EL (cell line): ENCODE measurements at places on chromosomes 6 and 20.
A peak's percentile ranks its signal among the peaks of the same experiment; 100 is the strongest.

GRCh38 chr20:43843096-43843964 lies 71.3 kb upstream of the TOX2 start:
- peak; percentile 94 for DNase-seq

DNA sequence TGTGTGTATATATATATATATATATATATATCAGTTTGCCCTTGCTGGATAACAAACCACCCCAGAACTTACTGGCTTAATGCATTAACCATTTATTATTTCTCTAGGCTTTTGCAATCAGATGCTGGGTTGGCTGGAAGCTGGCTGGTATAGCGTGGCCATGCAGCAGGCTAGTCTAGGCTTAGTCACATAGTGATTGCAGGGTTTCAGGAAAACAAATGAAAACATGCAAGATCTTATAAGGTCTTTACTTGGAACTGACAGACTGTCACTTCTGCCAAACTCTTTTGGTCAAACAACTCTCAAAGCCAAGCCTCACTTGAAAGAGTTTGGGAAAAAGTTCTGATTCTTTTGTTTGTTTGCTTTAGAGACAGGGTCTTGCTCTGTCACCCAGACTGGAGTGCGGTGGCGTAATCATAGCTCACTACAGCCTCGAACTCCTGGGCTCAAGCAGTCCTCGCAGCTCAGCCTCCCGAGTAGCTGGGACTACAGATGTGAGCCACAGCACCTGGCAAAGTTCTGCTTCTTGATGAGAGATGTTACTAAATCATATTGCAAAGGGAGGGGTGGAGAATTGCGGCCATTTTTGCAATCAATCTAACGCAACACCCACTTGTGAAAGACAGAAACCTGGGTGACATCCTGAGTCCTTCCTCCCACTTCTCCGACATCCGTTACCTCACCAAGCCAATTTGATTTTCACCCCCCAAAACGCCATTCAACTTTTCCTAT lies 74.6 kb upstream of the RNF24 start:
- no peak for DNase-seq

DNA sequence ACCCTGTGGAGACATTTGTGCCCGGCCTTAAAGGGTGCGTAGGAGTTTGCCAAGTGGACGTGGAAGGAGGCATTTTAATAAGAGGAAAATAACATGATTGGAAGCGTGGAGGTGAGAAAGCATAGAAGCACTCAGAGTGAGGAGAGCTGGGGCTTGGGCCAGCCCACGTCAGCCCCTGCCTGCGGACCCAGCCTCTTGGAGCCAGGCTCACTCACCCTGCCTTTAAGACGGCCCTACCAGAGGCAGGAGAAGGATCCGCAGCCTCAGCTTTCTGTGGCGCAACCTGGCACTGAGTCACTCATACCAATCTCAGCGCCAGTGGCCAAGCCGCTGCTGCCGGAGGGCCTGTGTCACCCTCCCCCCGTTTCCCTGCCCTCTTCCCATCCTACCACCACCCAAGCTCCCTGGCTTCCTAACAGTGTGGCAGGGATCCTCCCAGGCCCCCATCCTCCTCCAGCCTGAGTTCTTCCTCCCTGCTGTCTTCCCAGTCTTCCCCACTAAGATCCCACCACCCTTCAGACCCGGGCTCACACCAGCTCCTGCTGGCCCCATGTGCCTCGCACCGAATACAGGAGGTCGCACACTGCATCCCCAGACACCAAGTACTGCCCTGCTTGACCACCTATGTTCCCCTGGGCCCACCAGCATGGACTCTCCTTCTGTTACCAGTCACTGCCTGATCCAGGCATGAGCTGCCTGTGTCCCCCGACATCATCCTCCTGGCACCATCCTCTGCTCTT lies 285.2 kb downstream of the UST start:
- peak; percentile 98 for DNase-seq

DNA sequence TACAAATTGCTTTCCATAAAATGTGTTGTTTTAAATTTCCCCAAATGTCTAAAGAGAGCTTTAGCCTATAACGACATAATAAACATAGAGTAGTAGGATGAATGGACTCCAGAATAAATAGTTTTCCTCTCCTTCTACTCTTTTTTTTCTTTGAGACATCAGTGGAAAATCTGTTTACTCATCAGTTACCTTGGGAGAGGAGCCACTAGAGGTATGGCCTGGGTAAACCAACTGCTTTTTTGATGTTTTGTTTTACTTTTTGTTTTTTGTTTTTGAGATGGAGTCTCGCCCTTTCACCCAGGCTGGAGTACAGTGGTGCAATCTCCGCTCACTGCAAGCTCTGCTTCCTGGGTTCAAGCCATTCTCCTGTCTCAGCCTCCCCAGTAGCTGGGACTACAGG lies 8.3 kb upstream of the TGM3 start:
- no peak for DNase-seq

- peak; percentile 43 for DNase-seq
These were observed 46.4 kb upstream of the FERMT1 start for GRCh38 chr20:6169251-6169650.

- DNase-seq: no peak
These were observed 16.5 kb downstream of the SNAI1 start for GRCh38 chr20:49999329-49999728.

DNA sequence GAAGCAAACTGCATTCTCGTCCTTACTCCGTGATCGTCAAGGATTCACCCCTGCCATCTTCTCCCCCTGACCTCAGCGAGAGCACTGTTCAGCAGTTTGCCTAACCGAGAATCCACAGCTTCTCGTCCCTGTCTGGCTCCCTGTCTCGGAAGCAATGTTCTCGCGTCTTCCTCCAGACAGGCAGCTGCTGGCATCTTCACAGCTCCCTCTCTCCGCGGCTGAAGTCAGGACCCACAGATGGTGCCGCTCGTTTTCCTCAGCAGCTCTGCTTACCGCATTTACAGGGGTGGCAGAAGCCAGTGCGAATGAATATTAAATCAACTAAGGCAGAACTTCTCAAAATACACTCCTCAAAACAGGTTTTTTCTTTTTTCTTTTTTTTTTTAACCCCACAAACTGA lies 18.9 kb upstream of the SLC22A2 start:
- no peak for DNase-seq

DNA sequence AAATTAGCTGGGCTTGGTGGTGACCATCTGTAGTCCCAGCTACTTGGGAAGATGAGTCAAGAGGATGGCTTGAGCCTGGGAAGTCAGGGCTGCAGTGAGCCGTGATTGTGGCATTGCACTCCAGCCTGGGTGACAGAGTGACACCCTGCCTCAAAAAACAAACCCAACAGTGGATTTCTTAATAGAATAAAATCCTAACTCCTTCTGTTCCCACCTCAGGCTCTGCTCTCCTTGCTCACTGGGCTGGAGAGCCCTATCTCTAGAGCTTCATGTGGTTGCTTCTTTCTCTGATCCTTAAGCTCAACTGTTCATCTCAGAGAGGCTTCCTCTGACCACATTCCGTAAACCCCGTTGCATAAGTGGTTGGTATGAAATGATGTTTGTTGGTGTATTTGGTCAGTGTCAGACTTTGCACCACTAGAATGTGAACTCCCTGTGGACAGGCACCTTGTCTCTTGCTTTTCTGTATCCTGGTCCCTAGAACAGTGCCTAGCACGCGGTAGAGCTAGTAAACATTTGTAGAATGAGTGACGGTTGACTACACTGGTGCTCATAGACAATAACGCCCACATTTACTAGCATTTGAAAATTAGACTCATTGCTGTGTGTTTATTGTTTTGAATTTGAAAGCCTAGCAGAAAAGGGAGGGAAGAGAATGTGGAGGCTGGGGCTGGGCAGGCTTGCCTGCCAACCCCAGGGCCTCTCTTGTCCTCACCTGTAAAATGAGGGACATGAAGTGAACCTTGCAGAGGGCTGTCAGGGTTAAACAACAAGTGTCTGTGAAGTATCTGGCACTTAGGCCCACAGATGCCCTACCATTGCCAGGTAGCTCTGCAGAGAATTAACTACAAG lies 4.2 kb downstream of the MAPRE1 start:
- peak; percentile 41 for DNase-seq

DNA sequence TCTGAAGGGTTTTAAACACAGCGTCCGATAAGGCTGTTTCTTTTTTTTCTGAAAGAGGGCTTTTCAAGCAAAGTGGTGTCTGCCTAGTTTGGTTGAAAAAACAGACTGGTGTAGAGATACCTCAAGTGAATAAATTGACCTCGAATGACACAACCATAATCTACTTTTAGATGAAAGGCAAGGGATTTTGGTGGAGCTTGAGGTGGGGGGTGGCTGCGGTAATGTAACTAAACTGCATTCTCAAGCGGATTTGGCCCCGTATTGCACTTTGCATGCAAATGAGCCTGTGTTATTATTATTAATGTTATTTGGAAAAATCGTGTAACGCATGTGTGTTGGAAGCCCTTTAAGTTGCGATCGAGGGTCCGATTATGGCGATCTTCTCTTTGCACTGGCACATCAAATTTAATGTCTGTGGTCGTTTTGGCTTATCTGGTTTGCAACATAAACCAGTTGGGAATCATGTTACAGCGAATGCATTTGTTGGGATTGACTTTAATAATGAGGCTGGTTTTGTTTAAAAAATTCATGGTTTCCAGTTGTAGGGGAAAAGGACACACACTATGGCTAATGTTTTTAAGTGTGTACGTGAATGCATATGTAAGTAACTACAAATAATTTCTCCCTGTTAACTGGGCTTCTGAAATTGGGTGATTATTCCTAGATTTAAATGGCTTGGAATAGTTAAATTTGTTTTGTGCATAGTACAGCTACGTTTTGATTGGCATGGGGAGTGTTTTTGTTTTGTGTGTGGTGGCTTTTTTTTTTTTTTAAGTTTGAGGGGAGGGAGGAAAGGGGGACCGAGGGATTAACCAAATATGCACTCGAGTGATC lies 1.0 kb downstream of the JARID2 start:
- DNase-seq: peak; percentile 26

GRCh38 chr6:153698637-153699036 lies 340.4 kb upstream of the OPRM1 start:
- no peak for DNase-seq

GRCh38 chr6:126307849-126308248 lies 32.1 kb upstream of the CENPW start:
- peak; percentile 57 for DNase-seq

GRCh38 chr6:17179530-17180073 lies 77.8 kb downstream of the STMND1 start:
- peak; percentile 25 for DNase-seq
